ENCODE measurements at places on chromosomes 4 and X. TPM values are rescaled to one million over a fixed set of nuclear protein-coding genes. Genes with fewer than 3 reads are reported as not detected.

Gene ZNF674
- total RNA-seq: 1.2 TPM

Gene EGF
- total RNA-seq: 8.6 TPM

Gene SLC6A14
- total RNA-seq: not detected

Gene CPZ
- total RNA-seq: not detected

Gene ATP8A1
- total RNA-seq: not detected

Gene MAGEB1
- not detected for total RNA-seq

Gene SFRP2
- not detected for total RNA-seq

Gene ZNF81
- total RNA-seq: 9.5 TPM

Gene TXK
- total RNA-seq: 0.38 TPM

Gene TCEAL3
- total RNA-seq: not detected

Gene NUP62CL
- 5.8 TPM for total RNA-seq

Gene CTPS2
- total RNA-seq: 20.0 TPM

GRCh38 chr4:38273407-38273806 is 313.2 kb downstream of the PTTG2 start:
- no peak for DNase-seq

- no peak for DNase-seq
Measured at GRCh38 chrX:76147106-76147505, 25.8 kb upstream of the PBDC1 start.

DNA sequence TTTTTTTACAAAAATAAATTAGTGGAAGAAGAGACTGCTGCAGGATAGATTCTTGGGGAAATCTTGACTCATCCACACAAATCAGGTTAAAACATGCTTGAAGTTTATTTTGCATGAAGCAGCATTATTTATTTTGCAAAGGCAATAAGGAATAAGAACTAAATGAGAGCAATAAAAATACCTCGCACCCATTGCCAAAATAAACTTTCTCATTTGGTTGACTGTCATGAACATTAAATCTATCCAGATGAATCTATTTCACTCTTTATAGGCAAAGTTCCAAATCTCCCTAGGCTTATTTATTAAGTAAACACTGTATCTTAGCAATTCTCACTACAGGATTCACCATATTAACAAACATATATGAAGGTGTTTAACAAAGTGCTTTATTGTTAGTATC is 58.9 kb downstream of the HOPX start:
- no peak for DNase-seq

- DNase-seq: no peak
Measured at GRCh38 chrX:632366-633042, 1.9 kb downstream of the SHOX start.

DNA sequence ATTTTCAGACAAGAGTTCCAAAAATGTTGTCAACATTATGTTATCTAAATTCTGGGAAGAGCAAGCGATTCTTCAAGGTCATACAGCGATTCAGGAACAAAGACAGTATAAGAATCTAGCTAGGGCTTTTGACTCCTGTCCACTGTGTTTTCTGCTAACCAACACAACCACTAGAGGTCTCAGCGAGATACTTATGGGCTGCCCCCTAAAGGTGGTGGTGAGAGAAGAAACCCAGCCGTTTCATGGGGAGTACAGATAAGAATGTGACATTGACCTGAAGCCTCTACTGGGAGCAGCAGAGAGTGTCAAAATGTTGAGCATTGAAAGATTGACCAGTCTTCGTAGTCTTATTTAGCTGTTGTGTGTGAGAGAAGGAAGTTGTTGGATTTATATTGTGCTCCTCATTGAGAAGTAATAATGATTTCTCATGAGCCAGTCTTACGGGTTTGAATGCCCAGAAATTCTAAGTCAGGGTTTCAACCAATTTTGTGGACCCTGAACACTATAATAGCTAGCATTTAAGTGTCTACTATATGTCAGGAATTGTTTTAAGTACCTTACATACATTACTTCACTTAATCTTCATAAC is 168.3 kb downstream of the SPRY1 start:
- peak; percentile 59 for DNase-seq

DNA sequence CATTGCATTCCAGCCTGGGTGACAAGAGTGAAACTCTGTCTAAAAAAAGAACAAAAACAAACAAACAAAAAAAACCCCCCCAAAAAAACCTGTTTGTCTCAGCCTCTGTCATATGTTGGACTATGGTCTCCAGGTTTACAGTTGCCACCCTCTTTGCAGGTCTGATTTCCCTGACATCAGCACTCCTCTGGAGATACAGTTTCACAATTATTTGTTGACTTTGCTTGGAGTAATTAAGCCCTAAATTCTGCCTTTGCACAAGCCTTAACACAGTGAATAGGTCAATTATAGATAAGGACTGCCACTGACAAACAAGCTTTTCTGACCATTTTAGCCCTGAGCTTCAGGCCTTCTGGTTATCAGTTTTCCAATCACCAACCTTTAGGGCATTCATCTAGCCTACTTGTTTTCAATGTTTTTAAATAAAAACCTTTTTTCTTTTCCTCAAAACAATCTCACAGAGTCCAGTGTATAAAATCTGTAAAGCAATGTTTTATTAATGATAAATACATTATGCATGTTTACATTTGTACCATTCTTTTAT is 20.4 kb upstream of the MAPK10 start:
- no peak for DNase-seq

- DNase-seq: no peak
Measured at GRCh38 chr4:81628489-81628888, 156.8 kb upstream of the RASGEF1B start.

DNA sequence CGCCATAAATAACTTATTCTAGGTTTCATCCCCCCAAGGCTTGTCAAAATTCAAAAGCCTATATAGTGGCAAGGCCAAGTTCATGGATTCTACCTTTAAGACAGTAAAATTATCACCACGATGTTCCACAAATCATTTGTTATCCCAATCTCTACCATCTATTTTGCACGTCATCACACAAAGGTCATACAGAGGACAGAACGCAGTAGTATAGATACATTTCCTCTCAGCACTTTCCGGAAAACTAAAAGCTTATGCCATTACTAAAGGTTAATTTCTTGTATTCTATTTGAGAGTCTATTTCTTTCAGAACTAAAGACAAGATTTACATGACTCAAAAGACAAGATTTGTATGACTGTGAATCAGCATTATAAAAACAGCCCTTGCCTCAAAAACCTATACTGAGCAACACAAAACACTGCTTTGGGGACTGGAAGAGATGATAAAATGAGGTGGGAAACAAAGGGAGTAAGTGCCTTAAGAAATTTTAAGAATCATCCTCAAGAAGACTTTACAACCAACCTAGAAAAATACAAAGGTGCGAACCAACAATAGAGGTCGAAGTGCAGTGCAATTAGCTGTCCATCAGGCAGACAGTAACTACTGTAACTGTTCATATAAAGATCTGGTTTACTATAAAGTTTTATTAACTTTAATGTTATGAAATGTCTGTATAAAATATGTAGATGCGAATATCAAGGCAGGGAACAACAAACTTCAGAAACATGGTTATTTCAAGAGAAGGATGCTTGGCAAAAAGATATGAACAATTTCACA is 7.6 kb downstream of the UBE2D3 start:
- no peak for DNase-seq

DNA sequence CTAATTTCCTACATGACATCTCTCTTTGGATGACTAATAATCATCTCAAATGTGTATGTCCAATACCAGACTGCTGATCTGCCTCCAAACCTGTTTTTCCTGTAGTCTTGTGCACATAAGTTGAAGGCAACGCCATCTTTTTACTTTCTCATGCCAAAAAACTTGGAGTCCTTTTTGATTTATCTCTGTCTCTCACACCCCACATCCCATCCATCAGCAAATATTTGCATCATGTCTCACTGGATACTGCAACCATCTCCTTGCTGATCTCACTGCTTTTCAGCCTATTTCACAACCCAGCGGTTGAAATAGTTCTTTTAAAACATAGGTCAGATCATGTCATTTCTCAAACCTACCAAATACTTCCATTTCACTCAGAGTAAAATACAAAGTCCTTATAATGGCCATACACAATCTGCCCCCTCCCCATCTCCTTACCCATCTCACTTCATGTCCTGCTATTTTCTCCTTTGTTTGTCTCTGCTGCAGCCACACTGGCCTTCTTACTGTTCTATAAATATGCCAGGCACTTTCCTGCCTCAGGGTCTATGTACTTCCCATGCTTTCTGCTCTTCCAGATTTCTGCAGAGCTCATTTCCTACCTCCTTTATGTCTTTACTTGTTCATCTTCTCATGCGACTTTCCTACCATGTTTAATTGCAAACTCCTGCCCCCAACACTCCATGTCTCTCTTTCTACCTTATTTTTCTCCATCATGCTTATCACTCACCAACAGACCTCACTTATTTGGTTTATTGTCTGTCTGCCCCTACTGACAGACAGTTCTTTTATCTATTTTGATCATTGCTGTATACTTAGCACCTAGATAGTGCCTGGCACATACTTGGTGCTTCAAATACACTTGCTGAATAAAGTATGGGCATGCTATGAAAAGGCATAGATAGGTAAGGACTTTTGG is 98.8 kb downstream of the ANXA3 start:
- no peak for DNase-seq

DNA sequence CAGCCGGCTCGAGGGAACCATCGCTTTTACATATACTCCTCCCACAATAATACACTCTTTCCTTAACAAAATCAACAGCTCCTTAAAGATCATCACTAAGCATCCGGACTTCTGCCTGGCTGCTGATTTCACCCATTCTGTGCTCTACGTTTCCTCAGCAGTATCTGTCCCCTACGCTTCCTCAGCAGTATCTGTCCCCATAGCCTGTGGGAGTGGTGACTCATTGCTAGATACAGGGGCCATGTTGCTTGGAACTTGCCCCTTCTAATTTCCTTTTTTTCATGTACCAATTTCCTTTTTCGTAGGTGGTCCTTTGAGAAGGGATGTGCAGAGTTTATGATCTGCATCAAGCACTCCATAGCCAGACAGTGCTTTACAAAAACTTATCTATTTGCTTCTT is 18.6 kb downstream of the MAP3K15 start:
- no peak for DNase-seq

DNA sequence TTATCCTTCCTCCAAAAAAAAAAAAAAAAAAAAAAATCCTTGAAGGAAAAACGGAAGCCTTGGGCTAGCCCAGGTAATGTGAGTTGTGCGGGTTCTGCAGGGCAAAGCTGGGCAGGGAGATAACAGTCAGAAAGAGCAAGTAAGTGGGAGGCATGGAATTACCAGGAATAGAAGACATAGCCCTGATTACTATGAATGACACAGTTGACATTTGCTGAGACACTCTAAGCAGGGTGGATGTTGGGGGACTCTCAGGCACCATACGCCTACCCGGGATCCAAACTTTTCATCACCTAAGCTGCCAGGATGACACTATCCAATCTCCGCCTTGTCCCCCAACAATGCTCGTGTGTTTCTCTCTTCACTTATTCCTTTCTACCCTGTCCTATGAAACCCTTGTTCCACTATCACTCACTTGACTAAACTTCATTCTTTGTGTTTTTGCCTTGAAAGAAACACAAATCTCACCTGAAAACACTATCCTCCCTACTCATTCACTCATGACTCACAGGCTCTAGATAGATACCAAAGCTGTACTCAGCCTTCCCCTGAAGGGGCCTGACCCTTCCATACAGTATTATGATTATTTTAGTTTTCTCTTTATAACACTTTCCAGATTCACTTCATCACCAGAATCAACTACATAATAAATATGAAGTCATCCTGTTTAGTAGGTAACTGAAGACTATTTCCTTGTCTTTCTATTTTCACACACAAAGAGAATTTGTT is 158.4 kb downstream of the INPP4B start:
- DNase-seq: no peak
